ENCODE measurements at places on chromosomes 5 and 9. TPM values are rescaled to one million over a fixed set of nuclear protein-coding genes. Genes with fewer than 3 reads are reported as not detected.
A peak's percentile ranks its signal among the peaks of the same experiment; 100 is the strongest.

AGXT2 gene
- not detected for total RNA-seq

DNA sequence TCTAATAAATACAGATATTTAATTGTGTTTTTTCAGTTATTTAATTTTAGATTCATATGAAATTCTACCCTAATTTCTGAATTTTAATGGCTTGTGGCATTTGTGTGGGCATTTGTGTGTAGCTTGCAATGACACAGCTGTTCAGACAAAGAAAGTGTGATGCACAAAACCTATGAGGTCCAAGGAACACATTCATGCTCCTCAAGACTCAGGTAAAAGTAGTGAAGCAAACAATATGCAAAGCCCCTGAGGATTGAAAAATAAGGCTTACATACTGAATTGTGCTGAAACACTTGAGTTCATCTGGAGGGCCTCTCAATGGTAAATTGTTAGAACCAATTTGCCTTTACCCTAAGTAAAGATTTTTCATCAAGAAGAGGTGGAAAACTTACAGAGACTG lies 28.1 kb downstream of the IL7R start:
- DNase-seq = no peak

- DNase-seq = no peak
Measured at GRCh38 chr9:123834889-123835562, 94.9 kb downstream of the DENND1A start.

B4GALT7 gene
- total RNA-seq = 18.1 TPM

- no peak for DNase-seq
Measured at GRCh38 chr9:121055642-121056143, 5.6 kb upstream of the C5 start.

- DNase-seq = no peak
Measured at GRCh38 chr9:83466877-83467276, 71.3 kb downstream of the FRMD3 start.

DNA sequence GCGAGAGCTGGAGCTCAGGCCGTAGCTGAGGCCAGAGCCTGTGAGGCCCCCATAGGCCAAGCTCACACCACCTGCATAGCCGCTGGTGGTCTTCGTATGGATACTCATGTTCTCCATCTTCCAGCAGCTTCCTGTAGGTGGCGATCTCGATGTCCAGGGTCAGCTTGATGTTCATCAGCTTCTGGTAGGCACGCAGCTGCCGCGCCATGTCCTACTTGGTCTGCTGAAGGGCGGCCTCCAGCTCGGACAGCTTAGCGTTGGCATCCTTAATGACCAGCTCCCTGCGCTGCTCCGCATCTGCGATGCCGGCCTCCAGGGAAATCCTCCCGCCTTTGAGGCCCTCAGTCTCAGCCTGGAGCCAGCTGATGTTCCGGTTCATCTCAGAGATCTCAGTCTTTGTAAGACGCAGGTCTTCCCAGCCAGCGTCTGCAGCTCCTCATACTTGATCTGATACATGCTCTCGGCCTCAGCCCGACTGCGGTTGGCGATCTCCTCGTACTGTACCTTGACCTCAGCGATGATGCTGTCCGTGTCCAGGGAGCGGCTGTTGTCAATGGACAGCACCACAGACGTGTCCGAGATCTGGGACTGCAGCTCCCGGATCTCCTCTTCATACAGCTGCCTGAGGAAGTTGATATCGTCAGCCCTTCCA lies 172.1 kb downstream of the PPP2R2B start:
- peak; percentile 15 for DNase-seq

IFNA2 gene
- not detected for total RNA-seq

DNA sequence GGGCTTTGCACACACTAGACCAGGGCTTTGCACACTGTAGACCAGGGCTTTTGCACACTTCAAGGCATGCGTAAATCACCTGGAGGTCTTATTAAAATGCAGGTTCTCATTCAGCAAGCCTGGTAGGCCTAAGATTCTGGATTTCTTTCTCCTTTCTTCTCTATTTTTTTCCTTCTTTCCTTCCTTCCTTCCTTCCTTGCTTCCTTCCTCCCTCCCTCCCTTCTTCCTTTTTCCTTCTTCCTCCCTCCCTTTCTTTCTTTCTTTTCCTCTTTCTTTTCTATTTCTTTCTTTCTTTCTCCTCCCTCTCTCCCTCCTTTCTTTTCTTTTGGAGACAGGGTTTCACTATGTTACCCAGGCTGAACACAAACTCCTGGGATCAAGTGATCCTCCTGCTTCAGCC lies 24.3 kb upstream of the CNOT6 start:
- no peak for DNase-seq

NSG2 gene
- not detected for total RNA-seq

MARCOL gene
- not detected for total RNA-seq

GRCh38 chr9:29213417-29214153 lies 1640.3 kb upstream of the C9orf72 start:
- DNase-seq = no peak

- peak; percentile 77 for DNase-seq
Measured at GRCh38 chr9:128124873-128125579, 2.5 kb downstream of the PTGES2 start.

DNA sequence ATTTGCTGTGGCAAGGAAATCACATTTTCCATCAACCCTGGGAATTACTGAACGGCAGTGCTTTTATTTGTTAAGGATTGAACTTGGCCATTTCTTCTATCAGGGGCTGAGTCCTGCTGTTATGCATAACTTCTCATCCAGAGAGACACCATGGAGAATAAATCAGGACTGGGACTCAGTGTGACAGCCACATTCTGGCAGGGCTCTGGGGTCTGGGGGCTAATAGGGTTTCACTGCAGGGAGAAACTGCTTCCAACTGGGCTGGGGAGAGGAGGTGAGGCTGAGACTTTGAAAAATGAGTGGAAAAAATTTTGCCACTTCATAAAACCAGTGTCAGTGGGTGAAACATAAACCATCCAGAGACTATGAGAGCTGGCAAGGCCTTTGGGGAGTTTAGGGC lies 95.7 kb upstream of the ALDH1B1 start:
- no peak for DNase-seq

MEIKIN gene
- total RNA-seq = not detected

DNA sequence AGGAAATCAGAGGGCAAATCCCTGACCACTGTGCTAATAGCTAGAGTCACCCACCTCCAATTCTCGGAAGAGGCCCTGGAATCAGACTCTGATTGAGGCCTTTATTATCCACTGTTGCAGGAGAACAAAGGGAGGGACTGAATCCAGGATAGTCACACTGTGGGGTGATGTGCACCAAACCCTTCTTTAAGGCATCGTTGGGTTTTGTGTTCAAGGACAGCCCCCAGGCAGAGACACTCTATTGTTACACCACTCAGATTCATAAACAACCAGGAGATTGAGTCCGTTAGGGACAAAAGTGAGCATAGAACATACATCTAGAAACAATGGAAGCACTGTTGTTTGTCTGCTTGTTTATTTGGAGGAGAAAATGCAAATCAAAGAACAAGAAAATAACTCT lies 124.6 kb upstream of the TBCA start:
- DNase-seq = no peak

GRCh38 chr5:36900283-36900682 lies 23.7 kb downstream of the NIPBL start:
- DNase-seq = no peak

ST8SIA4 gene
- total RNA-seq = 31.7 TPM

DNA sequence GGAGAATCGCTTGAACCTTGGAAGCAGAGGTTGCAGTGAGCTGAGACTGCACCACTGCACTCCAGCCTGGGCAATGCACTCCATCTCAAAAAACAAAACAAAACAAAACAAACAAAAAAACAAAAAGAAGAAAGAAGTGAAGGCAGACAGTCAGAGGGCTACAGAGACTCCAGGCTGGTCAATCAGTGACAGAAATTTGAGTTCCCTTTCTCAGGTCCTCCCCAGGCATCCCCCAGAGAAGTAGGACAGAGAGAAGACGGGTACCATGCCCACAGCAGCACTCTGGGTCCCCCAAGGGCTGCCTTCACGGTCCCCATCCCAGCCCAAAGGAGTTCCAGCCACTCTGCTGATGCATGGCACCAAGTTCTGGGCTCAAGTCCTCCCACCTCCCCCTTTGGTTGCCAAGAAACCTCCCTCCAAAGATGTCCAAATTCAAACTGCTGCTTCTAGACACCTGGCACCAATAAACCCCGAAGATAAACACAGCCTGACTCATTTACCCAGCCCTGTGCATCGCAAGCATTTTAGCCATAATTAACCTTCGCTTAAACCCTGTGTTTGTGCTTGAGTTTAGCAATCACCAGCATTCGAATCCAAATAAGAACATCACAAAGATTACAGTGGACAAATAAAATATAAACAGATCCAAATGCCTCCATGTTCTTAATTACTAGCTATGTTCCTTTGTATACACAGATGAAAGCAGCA lies 24.0 kb downstream of the SEMA4D start:
- peak; percentile 3 for DNase-seq

PCDHGB1 gene
- total RNA-seq = not detected

DNA sequence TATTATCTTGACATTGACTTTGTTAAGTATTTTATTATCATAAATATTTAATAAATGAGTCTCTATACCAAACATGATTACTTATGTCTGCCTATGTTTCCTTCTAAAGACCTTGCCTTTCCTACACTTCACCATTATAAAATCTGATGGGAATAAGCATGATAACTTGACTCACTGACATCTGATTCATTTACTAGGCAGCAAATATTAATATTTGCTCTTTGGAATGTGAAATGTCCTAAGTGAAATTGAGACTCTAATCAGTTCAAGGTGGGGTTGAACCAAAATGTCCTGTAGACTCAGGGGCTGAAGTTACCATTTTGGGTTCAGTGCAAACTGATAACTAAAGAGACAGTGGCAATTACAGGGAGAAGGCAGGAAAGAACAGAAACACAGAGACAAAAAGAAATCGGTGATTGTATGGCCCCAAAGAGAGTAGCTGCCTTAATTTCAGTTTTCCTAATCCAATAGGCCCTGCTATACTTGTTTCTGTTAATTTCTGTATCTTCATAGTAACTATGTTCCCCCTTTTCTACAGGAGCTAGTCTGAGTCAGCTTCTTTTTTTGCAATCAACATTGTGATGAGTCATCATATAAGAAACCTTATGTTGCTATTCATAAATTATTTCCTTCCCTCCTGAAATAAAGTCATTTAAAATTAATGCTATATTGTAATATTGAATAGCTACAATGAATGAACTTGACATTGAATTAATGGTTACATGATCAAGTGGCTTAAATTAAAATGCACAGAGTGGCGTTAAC lies 296.8 kb downstream of the PDE4D start:
- DNase-seq = no peak

- no peak for DNase-seq
Measured at GRCh38 chr9:137632230-137633161, 13.7 kb downstream of the EHMT1 start.

Measured in activated CD4-positive, alpha-beta T cell treated with anti-CD3 and anti-CD28 coated beads for 36 hours (primary cell).